ENCODE measurements at places on chromosomes 5 and 9.

GRCh38 chr9:6901180-6901579 lies 143.4 kb downstream of the KDM4C start:
- no peak for DNase-seq

DNA sequence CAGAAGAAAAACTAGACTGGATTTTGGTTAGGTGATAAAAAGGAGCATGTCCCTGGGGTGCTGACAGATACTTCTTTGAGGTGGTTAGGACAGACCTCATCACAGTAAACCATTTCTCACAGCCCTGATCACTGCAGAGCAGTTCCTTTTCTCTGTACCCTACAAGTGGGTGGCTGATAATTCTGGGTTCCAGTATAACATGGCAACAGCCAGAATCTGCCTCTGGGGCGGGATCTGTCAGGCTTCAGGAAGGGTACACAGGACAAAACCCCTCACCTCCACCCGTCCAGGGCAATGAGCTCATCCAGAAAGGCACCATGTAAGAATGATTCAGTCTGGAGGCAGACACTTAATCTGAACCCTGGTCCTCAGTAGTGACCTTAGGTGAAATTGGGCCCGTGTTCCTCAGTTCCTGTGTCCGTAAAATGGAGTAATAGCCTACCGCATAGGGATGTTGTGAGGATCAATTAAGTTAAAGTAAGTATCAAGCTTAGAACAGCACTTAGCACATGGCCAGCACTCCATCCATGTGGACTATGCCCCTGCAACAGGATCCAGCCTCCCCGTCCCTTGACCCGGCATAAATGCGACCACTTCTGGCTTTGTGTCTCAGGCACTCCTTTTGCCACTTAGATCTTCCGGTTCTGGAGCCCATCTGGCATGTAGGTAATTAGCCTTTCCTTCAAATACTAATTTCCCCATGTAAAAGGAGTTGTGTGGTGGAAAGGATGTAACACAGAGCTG lies 129.2 kb downstream of the LHFPL2 start:
- DNase-seq = no peak

GRCh38 chr9:69425136-69425801 lies 100.3 kb downstream of the ENTREP1 start:
- no peak for DNase-seq

GRCh38 chr9:90970608-90971007 lies 169.0 kb downstream of the SYK start:
- DNase-seq = no peak

GRCh38 chr5:962801-963200 lies 45.8 kb upstream of the NKD2 start:
- no peak for DNase-seq

- DNase-seq = no peak
Observed at GRCh38 chr5:53378590-53379247, 101.7 kb upstream of the FST start.

GRCh38 chr5:108606185-108606584 lies 141.5 kb upstream of the FER start:
- DNase-seq = no peak

- no peak for DNase-seq
Observed at GRCh38 chr9:94554439-94555331, at the start of gene PCAT7. Gene PCAT7 (plus strand): TSS chr9:94555083.
